ENCODE measurements at places on chromosomes 1 and 21. TPM values are rescaled to one million over a fixed set of nuclear protein-coding genes. Genes with fewer than 3 reads are reported as not detected.

Gene KCNE2
- total RNA-seq = 0.48 TPM

Gene GPR3
- 0.25 TPM for total RNA-seq

Gene EPHB2
- total RNA-seq = 24.8 TPM

Gene TTC39A
- total RNA-seq = 0.48 TPM

Gene ARHGEF10L
- total RNA-seq = 23.0 TPM

Gene LELP1
- not detected for total RNA-seq

Gene S100A7A
- total RNA-seq = not detected

Gene MSH4
- 0.40 TPM for total RNA-seq

Gene TUT4
- total RNA-seq = 60.7 TPM

Gene B3GALT2
- 2.5 TPM for total RNA-seq

Gene OR2L3
- not detected for total RNA-seq

Gene CASZ1
- total RNA-seq = 2.4 TPM

Gene UFC1
- total RNA-seq = 88.6 TPM

Gene ASPM
- 0.15 TPM for total RNA-seq

Gene MEX3A
- 9.1 TPM for total RNA-seq

Gene VASH2
- total RNA-seq = 2.1 TPM

Gene XKR8
- total RNA-seq = 3.9 TPM

Gene GUCA2B
- total RNA-seq = not detected

Gene WNT4
- total RNA-seq = 125 TPM

Gene GBP6
- total RNA-seq = 0.23 TPM

Gene PYHIN1
- total RNA-seq = 0.35 TPM

Gene PTPN22
- 2.1 TPM for total RNA-seq

Gene OR2T2
- total RNA-seq = 0.46 TPM

Gene GNG4
- total RNA-seq = 39.9 TPM

Gene FCRL4
- total RNA-seq = not detected

Gene GPX7
- 13.2 TPM for total RNA-seq

Gene FNBP1L
- total RNA-seq = 17.1 TPM

Gene ITLN2
- total RNA-seq = 7.2 TPM

Gene RGSL1
- not detected for total RNA-seq

Gene KIAA1614
- total RNA-seq = 14.3 TPM

Gene VWA1
- total RNA-seq = 73.5 TPM

Gene PTGS2
- 2.9 TPM for total RNA-seq

Gene KRTAP21-2
- not detected for total RNA-seq

Gene FCRL1
- total RNA-seq = not detected

Gene TFAP2E
- total RNA-seq = 0.80 TPM

Gene FYB2
- total RNA-seq = not detected

Gene PTAFR
- 1.5 TPM for total RNA-seq

Gene KCNT2
- total RNA-seq = 22.1 TPM

Gene ATAD3C
- 3.6 TPM for total RNA-seq

Gene SELENOF
- total RNA-seq = 168 TPM

Gene GOLPH3L
- 25.9 TPM for total RNA-seq

Gene MYBPH
- total RNA-seq = 0.27 TPM

Gene RHEX
- total RNA-seq = 1.2 TPM

Gene IGSF3
- 1.8 TPM for total RNA-seq

Gene OR2T27
- total RNA-seq = not detected

All from ovary (tissue), 10 donors.